ENCODE measurements at places on chromosomes 1 and 21.

DNA sequence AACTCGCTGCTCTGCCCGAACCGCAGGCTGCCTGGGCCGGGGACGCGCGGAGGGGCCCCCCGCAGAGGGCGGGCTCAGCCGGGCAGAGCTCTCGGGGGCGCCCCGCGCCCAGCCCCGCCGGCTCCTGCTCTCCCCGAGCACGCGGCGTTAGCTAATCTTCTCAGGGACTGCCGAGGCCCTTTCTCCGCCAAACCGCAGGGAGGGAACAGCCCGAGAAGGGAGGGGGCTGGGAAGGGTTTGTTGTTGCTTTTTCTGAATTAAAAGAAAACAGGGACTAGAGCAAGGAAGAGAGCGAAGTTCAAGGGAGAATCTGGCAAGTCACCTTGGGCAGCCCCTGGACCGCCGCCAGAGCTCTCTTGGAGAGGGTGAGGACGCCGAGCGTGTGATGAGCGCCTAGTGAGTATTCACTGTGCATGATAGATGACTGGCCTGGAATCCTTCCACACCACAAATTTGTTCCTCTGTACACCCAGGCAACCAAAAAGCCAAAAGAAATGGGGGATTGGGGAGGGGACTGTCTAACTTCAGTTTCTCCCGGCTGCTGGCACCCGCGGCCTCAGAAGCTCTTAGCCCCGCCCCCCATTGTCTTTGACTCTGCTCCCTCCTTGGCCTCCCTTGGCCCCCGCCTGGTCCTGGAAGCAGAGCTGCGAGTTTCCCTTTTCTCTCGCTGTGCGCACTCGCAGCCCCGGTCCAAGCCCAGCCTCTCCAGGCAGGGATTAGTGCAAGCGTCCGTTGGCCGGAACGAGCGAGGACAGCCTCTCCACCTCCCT lies 19.7 kb upstream of the LMX1A start:
- H3K36me3 ChIP-seq = no peaks in the 10 kb centered on the region
- peaks cover 74% of the 10 kb centered on the region for H3K27me3 ChIP-seq
- H3K4me1 ChIP-seq = peaks cover 13% of the 10 kb centered on the region
- peak overlapping the region; percentile 76 for H3K4me3 ChIP-seq

GRCh38 chr1:100308777-100309176 lies 42.8 kb downstream of the RTCA start:
- no peak for DNase-seq
- no peak overlapping the region for H3K27ac ChIP-seq
- no peaks in the 10 kb centered on the region for H3K27me3 ChIP-seq

- no peak for DNase-seq
- H3K36me3 ChIP-seq = peaks cover 4% of the 10 kb centered on the region
- H3K4me1 ChIP-seq = 0 out of 2 replicates have a peak, but pooled peaks cover 3% of the 10 kb centered on the region
- H3K4me3 ChIP-seq = no peak overlapping the region
These were observed 37.4 kb upstream of the ERRFI1 start for GRCh38 chr1:8063298-8064036.

DNA sequence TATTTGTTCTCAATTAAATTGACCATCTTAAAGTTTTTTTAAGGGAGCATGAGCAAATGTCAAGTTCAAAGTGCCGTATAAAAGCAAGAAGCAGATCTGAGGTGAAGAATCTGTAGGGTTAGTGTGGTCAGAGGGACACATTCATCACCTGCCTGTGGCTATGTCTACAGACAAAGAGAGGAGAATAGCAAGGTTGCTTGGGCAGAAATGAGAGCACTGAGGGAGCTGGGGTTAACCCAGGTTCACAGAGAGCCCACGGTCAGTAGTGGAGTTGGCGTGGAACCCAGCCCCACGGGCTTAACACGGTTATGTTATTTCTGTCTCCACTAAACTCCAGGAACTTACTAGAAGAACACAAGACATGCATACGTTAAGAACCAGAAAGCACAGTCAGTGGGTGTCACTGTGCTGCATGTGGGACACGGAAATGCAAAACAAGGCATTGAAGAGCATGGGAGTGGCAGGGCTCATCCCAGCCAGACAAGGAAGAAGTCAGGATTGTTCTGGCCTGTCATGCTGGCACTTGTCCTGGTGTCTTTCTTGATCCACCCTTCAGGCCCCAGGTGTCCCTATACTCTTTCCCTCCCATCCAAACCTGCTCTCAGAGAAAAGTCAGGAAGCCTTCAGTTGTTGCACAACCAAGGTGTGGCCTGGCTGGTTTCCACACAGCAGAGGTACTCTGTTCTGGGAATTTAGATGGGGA lies 95.5 kb upstream of the IVNS1ABP start:
- no peak for DNase-seq
- H3K27ac ChIP-seq = no peak overlapping the region
- H3K27me3 ChIP-seq = no peaks in the 10 kb centered on the region
- peaks cover 7% of the 10 kb centered on the region for H3K4me1 ChIP-seq
- H3K4me3 ChIP-seq = no peak overlapping the region
- H3K36me3 ChIP-seq = peaks cover 1% of the 10 kb centered on the region

GRCh38 chr1:10612436-10613160 lies 137.8 kb downstream of the PEX14 start:
- no peaks in the 10 kb centered on the region for H3K36me3 ChIP-seq
- peaks cover 16% of the 10 kb centered on the region for H3K4me1 ChIP-seq
- H3K4me3 ChIP-seq = no peak overlapping the region
- H3K27me3 ChIP-seq = no peaks in the 10 kb centered on the region

Measured in WTC11 (cell line).